ENCODE measurements at places on chromosomes 5 and 9.

- DNase-seq: no peak
Measured at GRCh38 chr5:80934751-80935150, 25.4 kb upstream of the RASGRF2 start.

- no peak for DNase-seq
Measured at GRCh38 chr9:107942291-107942690, 452.7 kb upstream of the KLF4 start.

GRCh38 chr9:126872516-126872915, 12.1 kb downstream of the ZBTB34 start:
- DNase-seq: no peak

- DNase-seq: no peak
Measured at GRCh38 chr5:140877262-140877581, 2.1 kb downstream of the PCDHA12 start.

DNA sequence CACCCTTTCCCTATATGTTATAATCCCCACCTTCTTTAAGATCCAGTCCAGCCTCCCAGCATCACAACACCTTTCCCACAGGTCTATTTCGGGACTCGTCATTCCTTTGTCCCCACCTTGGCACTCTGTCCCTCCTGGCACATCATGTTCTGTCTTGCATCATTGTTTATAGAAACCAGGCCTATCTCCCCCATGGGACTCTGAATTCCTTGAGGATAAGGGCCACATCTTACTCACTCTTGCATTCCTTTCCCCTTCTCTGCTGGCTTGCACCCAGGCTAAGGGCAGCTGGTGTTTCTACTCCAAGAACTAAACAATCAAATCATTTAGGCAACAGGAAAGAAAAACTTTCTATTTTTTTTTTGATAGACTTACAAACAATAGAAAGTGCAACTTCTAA, 205.7 kb downstream of the AGTPBP1 start:
- no peak for DNase-seq

- no peak for DNase-seq
Measured at GRCh38 chr9:133340256-133340655, 4.3 kb upstream of the SURF6 start.
